ENCODE measurements at places on chromosomes 16 and 17. TPM values are rescaled to one million over a fixed set of nuclear protein-coding genes. Genes with fewer than 3 reads are reported as not detected.

MPP2 gene
- 35.8 TPM for total RNA-seq

TBC1D3E gene
- not detected for total RNA-seq

MEIOB gene
- total RNA-seq, result 1.8 TPM

MKS1 gene
- total RNA-seq, result 17.5 TPM

PIPOX gene
- total RNA-seq, result 10.1 TPM

ADAMTS18 gene
- total RNA-seq, result 7.4 TPM

GALK1 gene
- total RNA-seq, result 8.5 TPM

PRAC2 gene
- not detected for total RNA-seq

MYO15B gene
- 15.7 TPM for total RNA-seq

GPR139 gene
- 3.2 TPM for total RNA-seq
